KBM-7 (cell line): ENCODE measurements at places on chromosomes 12 and 14.

GRCh38 chr14:104677512-104678332, 11.7 kb upstream of the INF2 start:
- peak; percentile 95 for DNase-seq

- no peak for DNase-seq
These were observed 100.5 kb downstream of the VEZT start for GRCh38 chr12:95318071-95318545.

- DNase-seq: peak; percentile 69
These were observed 1.2 kb downstream of the CLIP1 start for GRCh38 chr12:122421187-122421820.

DNA sequence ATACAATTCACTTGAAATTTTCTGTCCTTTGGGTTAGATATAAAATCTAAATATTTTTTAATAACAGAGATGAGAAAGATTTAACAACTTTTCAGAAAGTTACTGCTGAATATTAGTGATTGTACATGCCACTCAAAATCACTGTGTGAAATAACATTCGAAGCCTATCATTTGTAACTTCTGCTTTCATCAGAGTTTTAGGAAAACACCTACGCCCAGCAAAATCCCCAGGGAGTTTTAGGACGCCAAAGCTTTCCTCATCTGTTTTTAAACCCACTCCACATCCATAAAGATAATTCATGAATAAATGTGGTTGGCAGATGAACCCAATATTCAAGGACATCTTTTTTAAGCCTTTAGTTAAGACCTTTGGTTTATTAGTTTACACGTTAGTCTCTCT, 23.9 kb downstream of the TC2N start:
- DNase-seq: no peak

- no peak for DNase-seq
These were observed 308.7 kb downstream of the RPAP3 start for GRCh38 chr12:47396902-47397663.

- DNase-seq: no peak
These were observed 48.5 kb downstream of the BBS10 start for GRCh38 chr12:76299536-76300296.

DNA sequence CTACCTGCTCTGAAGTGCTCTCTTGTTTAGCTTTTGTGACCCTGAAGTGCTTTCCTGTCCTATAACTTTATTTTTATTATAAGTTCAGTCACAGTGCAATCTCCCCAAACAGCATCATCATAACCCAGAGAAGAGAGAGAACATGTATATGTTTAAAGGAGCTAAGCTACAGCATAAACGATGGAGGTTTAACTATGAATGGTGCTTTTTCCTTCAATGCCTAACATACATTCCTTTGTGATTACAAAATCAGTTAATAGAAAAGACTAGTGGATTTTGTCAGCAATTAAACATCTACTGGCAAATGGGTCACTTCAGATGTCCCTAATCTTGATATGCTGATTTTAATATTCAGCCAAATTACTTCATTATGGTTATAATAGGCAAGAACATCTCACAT, 46.4 kb downstream of the ZFYVE21 start:
- peak; percentile 5 for DNase-seq

DNA sequence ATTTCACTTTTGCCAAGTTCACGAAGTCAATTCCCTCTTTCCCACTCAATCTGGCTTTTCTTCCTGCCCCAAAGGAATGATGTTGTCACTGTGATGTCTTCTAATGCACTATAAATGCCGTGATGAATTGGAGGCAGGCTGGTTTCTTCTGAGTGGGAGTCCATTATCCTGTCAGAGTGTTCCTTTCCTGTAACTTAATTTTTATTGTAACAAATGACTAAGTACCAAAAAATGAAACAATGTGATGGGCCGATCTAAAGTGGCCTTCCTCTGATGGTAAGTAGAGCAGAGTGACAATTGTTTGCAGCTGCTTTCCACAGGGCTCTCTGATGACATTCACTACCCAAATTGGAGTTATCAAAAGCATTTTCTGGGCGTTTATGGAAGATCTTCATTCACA, 22.2 kb downstream of the TMEM30B start:
- DNase-seq: no peak
